Right atrium auricular region (tissue), 2 donors: ENCODE measurements at places on chromosomes 3 and 15. TPM values are rescaled to one million over a fixed set of nuclear protein-coding genes. Genes with fewer than 3 reads are reported as not detected.

GRCh38 chr3:131840156-131840797 lies 194.5 kb downstream of the CPNE4 start:
- H3K36me3 ChIP-seq = no peaks in the 10 kb centered on the region
- DNase-seq = no peak
- no peaks in the 10 kb centered on the region for H3K27me3 ChIP-seq

GRCh38 chr3:149655826-149656574 lies 1.8 kb downstream of the WWTR1 start:
- DNase-seq = no peak
- H3K27ac ChIP-seq = peak overlapping the region; percentile 99
- H3K36me3 ChIP-seq = peaks cover 5% of the 10 kb centered on the region

- H3K27me3 ChIP-seq = no peaks in the 10 kb centered on the region
- H3K36me3 ChIP-seq = no peaks in the 10 kb centered on the region
- no peaks in the 10 kb centered on the region for H3K4me1 ChIP-seq
- no peak for DNase-seq
- H3K4me3 ChIP-seq = no peak overlapping the region
These were observed 54.1 kb downstream of the TP63 start for GRCh38 chr3:189685291-189685690.

ZPLD1 gene
- not detected for total RNA-seq

ATP13A5 gene
- not detected for total RNA-seq

NTRK3 gene
- 4.5 TPM for total RNA-seq

CASR gene
- total RNA-seq = not detected

CHAC1 gene
- 11.9 TPM for total RNA-seq
